ENCODE measurements at places on chromosomes 2 and 18.

GRCh38 chr2:47554311-47554905, 151.5 kb downstream of the MSH2 start:
- DNase-seq, result peak; percentile 76

GRCh38 chr2:239305771-239306170, 95.0 kb downstream of the HDAC4 start:
- DNase-seq, result no peak

DNA sequence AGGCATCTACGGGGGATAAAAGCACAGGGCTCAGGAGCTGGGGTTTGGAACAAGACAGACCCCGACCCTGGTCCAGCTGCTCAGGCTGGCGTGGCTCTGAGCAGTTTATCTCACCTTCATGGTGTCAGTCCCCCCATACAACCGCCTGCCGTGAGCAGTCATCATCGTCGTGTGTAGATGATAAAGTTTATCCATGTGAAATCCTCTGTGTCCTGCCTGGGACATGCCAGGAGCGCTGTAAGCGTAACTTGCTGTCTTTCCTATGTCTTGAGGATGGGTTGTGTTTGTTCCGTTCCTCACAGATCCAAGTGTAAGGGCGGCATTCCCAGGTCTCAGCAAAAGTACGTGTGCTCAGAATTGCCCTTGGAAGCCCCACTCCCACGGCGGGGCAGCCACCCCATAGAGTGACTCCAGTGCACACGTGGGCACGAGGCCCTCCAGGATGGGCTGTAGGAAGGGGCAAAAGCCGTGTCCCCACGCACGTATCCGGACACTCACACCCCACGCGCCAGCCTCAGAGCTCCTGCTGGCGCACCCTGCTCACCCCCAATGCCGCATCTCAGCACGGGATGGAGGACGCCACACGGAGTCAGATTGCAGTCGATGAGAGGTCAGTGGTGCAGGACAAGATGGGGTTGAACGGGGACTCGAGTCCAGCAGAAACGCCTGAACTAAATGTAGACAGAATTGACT, 50.9 kb downstream of the ADI1 start:
- DNase-seq, result no peak

DNA sequence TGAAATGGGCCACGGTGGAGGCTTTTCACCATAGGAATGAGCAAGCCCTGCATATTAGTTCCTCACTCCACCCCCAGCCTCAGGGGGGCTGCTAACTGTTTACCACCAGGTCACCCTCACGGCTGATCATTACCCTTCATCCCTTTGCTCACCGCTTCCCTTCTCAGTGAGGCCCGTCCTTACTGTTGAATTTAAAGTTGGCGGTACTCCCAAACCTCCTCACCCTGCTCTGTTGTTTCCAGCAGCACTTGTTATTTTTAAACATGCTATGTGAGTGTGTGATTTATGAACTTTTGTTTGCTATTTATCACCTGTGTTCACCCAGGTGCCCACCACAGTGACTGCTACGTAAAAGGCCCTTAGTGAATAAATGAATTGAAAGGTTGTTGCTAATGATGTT, 243.6 kb downstream of the ZNF407 start:
- no peak for DNase-seq

DNA sequence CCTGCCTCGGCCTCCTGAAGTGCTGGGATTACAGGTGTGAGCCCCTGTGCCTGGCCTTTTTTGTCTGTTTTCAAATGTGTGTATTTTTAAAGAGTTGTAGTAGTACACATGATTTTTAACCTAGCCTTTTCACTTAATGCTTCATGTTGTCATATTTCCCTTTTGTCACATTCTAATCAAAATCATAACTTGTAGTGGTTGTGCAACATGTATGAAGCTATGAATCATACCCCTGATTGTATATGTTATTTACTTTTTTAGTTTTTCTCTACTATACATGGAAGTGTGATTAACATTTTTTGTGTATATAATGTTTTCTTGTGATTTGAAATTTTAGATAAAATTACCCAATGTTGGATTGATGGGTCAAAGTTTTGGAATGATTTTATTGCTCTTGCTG, 8.5 kb downstream of the GEN1 start:
- no peak for DNase-seq

DNA sequence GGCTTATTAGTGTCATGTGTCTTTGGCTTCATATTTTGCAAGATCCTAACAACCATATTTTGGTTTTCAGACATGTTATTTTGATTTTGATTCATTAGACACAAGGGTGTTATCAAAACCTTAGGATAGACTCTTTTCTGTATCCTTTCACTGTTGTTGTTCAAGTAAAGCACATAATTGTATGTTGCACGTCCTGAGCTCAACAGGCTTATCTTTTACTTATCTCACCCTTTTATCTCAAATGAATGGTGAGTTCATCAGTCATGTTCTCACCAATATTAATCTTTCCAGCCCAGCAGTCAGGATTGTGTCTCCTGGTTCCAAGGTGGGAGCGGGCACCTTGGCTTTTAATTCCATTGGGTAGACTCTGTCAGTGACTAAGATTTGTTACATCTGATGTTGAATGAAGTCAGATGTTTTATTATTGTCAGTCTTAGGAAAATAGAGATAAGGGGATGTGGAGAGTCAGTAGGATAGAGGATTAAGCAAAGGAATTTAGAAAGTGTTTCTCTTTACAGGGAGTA, 11.9 kb downstream of the GPN1 start:
- no peak for DNase-seq

DNA sequence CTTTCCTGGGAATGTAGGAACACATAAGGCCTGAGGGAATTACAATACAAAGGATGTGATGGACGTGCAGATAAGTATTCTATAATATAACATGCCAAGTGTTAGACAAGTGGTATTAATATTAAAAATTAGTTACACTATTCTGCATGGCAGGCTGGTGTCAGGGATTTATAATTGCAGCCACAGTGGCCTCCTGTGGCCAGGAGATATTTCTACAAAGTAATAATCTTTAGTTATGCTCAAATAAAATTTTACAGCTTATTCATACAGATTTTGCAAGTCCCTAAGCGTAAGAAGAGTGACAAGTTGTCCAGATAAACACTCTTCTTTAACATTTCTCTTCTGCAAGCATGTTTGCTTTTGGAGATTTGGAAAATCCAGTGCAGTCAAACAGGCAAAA, 90.4 kb upstream of the CBLN2 start:
- DNase-seq, result no peak

GRCh38 chr2:224561234-224562005, 23.7 kb downstream of the CUL3 start:
- no peak for DNase-seq

DNA sequence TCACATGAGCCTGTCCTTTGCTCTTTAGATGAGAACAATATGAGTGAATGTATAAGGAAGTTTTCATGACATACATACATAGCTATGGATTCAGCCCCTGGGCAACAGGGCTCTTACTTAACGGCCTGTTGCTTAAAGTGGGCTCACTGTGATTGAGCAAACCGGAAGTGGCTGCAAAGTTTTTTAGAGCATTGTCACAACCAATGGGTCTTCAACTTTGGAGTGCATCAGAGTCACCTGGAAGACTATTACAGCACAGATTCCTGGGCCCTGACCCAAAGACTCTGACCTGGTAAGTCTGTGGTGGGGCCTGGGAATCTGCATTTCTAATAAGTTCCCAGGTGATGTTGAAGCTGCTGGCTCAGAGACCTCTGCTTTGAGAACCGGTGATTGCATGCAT, 106.3 kb upstream of the SEC11C start:
- DNase-seq, result no peak

DNA sequence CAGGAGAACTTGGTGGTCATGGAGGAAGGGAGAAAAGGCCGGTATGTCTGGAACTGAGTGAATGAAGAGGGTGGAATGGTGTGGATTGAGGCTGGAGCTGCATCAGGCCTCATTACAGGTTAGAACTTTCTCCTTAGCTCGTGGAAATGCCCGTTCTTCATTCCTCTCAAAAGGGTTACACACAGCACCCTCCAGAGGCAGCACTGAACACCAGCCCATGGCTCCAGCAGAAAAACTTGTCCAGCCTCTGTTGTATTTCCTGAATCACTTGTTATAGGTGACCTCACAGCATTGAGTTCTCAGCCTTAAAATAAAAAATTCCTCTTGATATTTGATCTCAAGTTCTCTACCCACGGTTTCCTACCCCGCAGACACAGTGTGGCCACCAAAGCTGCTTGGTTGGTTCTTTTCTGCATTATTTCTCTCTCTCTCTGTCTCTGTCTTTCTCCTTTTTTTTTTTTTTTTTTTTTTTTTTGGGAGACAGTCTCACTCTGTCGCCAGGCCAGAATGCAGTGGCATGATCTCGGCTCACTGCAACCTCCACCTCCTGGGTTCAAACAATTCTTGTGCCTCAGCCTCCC, 89.6 kb downstream of the ITGB1BP1 start:
- DNase-seq, result peak; percentile 68

- no peak for DNase-seq
Measured at GRCh38 chr18:51506811-51507210, 309.3 kb upstream of the MEX3C start.

DNA sequence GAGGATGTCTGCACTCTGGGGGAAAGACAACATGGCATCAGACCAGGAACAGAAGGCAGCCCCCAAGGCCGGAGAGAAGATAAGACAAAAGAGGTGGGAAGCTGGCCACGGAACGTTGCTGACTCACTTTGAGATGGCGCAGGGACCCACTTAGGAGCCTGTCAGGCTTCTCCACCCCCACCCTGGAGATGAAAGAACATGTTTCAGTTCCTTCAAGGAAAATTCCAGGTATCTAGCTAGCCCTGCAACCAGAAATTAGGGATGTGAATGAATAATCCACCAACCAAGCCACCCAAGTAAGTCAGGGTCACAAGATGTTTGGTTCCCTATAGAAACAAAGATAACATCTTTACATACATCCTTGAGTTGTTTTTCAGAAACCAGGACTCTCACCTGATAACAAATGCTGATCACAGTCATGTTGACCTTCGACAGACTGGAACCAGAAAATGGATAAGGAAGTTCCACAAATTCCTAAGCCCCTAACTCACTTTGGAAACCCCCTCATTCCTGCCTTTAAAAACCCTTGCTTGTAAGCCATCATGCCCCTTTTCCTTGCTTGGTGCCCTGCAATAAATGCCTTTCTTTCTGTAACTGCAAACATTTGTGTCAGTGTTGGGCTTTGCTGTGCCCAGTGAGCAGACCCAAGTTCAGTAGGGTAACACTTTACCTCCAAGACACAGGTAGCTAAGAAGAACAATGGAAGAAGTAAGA, 31.9 kb downstream of the PSTPIP2 start:
- no peak for DNase-seq

DNA sequence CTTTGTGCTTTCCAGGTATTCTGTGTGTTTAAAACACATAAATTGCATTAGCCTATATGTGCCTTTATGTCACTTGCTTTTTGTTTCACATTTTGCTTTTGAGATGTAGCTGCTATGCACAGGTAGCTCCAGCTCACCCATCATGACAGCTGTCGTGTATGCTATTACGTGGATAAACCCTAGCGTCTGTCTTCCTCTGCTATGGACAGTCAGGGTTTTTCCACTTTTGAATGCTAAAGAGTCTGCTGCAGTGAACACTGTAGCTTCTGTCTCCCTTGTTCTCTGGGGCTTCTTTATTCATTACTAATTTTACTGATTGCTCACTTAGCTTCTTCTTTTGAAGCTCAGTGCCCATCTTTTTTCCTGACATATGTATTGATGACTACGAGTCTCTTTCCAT, 24.7 kb upstream of the MBP start:
- no peak for DNase-seq

- DNase-seq, result no peak
Measured at GRCh38 chr2:128774320-128775216, 455.9 kb upstream of the HS6ST1 start.

DNA sequence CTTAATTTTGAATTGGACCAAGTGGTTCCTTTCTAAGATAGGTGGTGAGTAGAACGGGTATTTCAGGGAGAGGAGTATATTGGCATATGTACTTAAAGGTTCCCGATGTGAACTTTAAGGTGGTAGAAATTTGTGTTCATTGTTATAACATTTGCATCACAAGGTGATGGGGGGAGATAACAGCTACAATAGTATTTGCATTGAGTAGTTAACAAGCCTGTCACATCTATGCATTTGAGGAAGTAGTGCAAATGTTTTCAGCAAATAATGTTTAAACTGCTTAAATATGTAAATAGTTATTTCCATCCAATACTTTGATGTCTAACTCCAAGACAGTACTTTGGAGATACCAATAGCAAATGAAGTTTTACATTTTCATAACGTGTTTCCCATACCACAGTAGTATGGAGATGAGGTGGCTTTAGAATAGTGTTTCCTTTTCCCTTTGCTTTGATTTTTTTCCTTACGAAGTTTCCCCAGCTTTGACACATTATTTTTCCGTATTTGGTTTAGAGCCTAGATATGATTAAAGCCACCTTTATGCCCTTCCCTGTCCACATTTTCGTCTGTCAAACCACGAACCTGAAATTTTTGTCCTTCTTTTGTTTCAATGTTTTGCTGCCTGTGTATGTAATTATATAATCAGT, 46.6 kb downstream of the VAPA start:
- DNase-seq, result no peak
